CD8-positive, alpha-beta T cell (primary cell): ENCODE measurements at places on chromosomes 6 and 20.

DNA sequence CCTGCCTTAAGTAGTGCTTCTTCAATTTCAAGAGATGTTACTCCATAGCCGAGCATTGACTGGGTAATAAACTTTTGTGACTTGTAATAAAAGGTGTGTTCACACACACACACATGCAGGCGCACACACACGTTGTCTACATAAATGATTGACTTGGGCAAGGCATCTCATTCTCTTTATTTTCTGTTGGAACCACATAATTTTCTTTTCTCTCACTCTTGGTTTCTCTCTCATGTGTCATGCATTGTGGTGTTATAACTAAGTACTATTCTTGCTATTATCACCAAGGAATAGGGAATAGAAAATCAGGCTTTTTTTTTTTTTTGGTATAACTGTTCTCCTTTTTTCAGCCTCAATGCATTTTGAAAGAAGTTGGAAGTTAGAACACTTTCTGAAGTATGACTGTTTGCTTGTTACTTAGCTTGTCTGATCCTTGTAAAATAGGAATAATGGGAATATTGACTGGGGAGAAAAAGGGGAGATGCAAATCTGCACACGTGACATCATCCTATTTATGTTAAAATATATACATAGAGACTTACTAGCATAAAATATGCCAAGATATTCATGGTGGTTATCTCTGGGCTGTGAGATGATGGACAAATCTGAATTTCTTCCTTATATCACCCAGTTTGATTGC lies 26.1 kb upstream of the CD83 start:
- DNase-seq = no peak

- no peak for DNase-seq
Measured at GRCh38 chr6:71523548-71523947, 234.9 kb downstream of the OGFRL1 start.

- DNase-seq = no peak
Measured at GRCh38 chr20:24784607-24785006, 164.5 kb upstream of the CST7 start.

DNA sequence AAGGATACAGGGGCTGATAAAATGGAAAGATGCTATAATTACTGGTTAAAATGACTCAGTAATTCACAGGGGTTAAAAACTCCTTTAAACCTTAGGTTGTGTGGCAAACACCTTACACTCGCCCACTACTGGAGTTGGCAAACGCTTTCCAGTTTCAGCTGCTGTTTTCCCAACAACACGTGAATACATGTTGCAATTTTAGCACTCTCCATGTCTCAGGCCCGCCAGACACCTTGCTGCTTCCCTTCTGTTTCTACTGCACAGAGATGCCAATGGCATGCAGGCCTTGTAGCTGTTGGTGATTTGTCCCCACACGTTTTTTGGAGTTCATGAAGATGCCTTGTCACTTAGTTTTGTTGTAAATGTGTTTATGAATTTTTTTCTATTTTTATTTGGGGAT lies 5.3 kb upstream of the TTPAL start:
- DNase-seq = no peak

DNA sequence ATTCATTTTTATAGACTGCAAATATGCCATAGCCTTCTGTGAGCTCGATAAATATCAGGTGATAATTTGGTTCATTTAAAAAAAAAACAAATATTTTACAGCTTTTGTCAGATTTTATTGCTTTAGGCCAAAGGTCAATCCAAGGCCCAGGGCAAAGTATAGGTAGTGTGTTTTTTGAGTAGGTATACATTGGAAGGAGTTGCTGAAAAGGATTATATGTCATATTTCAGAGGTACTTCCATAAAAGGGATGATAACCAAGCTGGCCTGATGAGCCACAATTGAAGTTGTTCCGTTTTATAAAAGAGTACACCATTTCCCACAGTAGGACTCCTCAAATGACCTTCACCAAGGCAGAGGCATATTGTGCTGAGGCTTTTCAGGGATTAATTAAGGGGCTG lies 452.8 kb upstream of the FLRT3 start:
- no peak for DNase-seq

- DNase-seq = no peak
Measured at GRCh38 chr6:81722506-81723223, 29.8 kb downstream of the TENT5A start.

- DNase-seq = no peak
Measured at GRCh38 chr6:38396209-38396608, 243.5 kb downstream of the BTBD9 start.

DNA sequence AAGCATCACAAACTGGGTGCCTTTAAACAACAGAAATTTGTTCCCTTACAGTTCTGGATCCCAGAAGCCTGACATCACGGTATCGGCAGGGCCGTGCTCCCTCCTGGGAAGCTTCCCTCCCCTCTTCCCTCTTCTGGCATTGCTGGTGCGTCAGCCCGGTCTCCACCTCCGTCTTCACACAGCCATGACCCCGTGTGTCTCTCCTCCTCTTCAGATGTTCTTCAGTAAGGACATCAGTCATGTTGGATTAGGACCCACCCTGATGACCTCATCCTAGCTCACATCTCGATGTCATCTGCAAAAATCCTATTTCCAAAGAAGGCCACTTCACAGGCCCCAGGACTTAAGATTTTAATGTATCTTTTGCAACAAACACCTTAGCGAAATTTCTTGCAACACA lies 38.4 kb upstream of the TBXT start:
- no peak for DNase-seq

DNA sequence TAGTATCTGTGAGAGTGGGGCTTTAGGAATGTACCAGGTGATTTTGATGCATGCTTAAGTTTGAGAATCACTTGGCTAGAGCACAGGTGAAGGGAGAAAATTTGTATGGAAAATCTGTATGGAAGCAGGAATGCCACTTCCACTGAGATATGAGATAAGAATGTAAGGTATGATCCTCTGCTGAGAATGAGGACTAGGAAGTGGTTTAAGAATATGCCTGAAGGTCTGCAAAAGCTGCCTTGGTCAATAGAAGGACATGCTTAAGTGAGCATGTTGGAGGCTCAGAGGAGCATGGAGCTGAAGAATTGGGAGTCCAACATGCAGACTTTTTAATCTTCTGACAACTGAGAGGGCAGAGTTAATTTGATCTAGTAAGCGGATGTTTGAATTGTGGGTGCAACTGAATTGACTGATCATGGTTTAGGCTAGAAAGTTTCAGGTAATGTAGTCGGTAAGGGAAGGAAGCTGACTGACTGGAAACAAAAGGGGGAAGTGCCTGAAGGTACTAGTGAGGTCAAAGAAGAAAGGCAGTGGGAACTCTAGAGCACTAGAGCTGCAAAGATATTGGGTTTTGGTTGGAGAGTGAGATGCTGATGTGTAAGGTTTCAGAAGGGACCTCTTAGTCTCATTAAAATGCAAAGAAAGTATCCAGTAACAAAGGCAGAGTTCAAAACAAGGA lies 28.6 kb upstream of the NOTCH4 start:
- DNase-seq = no peak

- no peak for DNase-seq
Measured at GRCh38 chr6:90157441-90157840, 139.2 kb downstream of the BACH2 start.

GRCh38 chr20:37758332-37758731 lies 64.5 kb downstream of the CTNNBL1 start:
- no peak for DNase-seq

DNA sequence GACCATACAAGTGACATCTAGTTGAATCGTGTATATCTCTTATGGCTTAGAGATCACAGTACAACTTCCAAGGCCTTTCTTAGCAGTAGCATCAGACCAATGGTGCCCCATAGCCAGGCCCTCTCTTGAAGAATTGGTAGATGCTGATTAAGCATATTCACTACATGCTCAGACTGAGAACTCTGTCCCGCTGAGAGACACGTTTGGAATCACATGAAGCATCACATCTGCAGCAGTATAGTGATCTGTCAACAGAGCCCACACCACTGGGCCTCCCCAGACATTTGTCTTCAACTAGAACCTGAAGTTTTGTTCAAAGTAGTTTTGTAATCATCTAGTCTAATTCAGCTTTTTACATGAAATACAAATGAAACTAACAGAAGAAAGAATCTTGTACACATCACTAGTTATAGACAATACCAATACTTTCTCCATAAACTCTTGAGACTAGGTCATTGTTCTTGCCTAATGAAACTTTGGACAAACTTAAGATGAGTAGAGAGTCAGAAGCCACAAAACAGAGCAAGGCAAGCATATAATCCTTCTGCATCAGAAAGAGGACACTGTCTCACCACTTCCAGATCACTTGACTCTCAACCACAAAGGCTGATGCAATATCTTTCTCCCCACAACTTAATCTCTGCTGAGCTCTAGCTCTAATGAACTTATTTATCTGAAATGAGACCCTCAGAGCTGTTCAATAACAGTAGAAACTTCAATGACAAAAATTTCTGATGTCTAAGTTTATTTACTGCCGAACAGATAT lies 182.7 kb downstream of the TBX18 start:
- no peak for DNase-seq

DNA sequence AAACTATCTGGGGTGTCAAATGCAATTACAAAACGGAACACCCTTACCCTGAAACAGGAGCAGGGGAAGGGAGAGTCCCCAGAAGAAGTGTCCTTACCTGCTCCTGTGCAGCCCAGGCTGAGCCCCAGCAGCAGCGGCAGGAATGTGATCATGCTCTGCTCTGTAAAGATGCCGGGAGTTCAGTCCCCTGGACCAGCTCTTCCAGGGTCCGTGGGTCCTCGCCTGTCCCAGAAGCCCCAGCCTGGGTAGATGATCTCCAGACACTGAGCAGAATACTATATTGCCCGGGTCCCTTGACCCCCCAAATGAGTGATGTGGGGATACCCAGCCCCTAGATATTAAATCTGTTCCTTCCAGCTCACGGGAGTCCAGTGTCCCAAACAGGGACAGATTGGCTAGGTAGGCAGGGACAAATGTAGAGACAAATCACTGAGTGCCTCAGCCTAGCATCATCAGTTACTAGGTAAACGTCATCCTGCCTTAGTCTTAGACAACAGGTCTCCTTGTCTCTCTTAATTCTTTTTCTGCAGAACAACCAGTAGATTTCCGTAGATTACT lies at the start of gene HLA-DMB:
HLA-DMB (minus strand) TSS at position 373 of the 558 bp plus-strand sequence; CDS start at position 152, 221 bp downstream.
- DNase-seq = no peak

DNA sequence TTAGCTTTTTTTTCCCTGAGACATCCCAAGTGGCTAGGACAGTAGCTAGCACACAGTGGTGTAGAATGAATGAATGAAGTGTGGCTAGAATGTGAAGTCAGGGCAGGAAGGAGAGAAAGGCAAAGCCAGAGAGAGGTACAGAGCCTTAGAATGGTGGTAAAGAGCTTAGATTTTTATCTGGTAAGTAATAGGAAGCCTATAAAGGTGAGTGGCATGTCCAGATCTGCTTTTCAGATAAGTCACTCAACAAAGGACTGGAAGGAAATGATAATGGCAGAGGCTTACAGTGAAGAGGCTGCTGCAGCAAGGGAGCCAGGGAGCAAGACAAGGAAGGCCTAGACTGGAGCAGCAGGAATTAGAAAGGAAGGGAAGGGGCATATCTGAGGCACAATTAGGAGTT lies 96.0 kb upstream of the PRDM1 start:
- DNase-seq = no peak

DNA sequence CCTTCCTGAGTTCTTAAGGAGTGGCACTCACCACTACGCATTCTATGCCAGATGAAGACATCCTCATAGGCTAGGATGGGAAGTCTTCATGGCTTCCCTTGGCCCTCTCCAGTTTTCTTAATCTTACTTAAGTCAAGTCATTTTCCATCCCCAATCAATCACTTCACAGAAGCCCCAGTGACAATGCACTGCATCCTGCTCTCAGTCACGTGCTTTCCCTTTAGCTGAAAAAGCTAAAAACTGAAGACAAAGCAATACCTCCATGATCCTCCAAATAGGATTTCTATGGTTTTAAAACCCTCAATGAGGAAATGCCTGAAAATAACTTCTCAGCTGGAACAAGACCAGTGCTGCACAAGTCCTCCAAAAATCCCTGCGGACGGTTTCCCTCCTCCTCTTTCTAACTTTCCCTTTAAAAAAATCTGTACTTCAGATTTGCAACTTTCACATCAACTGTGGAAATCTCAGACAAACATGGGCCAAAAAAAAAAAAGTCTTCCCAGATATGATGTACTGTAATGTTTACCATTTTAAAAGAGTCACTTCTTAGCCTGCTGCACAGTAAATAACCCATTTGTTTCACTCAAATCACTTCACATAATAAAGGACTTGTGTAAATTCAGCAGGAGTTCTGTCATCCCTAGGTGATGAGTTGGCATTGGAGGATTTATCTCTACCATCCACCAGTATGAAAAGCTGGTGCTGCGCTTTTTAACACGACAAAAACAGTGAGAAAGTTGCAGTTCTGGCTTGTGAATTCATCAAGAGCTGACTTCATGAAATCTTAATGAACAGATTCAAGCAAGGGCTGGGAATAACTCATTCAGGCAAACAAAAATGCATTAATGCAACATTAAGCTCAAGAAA lies 590.0 kb upstream of the NOX3 start:
- DNase-seq = no peak

GRCh38 chr6:4450237-4450636 lies 314.9 kb upstream of the ECI2 start:
- DNase-seq = no peak

DNA sequence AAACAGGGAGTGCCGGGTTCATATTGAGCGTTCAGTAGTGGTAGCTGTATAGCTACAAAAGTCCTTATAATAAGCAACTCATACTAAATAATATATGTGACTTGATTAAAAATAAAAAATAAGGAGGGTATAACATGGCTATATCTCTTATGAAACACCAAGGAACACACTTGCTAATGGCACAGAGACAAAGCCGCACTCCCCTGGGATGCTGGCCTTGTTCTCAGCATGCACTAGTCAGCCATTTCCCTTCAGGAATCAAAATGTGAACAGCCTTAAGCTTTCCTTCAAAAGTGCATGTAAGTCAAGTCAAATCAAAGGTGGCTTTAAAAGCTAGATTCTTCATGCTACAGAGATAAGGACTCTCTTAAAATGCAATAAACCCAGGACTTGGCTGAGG lies 9.4 kb downstream of the HMGCLL1 start:
- DNase-seq = no peak

DNA sequence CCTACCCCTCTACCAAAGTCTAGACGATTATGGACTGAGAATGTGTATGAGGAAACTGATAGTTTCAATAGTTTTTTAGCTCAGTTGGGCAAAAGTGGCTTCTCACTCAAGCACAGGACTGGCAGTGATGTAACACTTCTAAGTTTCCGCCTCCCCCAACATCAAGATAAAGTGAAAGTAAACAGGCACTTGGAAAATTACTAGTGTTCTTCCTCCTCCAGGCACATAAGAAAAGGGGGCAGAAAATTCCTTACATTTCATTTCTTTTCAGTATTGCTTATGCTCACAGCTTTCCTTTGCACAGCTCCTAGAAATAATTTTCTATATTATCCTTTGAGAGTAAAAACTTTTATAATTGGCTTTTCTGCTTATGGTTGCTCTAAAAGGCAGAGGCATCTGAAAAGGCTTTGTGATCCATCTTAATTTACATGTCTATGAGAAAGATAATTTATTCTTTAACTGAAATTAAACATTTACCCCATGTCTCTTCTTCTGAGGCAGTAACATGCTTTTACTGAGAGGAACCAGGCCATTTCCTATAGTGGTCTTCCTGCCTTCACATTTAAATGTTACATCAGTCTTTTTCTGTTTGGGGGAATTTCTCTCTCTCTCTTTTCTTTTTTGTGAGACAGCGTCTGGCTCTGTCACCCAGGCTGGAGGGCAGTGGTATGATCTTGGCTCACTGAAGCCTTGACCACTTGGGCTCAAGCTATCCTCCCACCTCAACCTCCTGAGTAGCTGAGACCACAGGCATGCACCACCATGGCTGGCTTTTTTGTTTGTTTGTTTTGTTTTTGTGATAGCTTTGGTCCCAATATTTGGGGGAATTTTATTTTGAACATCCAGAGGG lies 65.0 kb upstream of the EEF1A1 start:
- peak; percentile 26 for DNase-seq
